CD14-positive monocyte (primary cell): ENCODE measurements at places on chromosomes 7 and 10. TPM values are rescaled to one million over a fixed set of nuclear protein-coding genes. Genes with fewer than 3 reads are reported as not detected.
A peak's percentile ranks its signal among the peaks of the same experiment; 100 is the strongest.

GRCh38 chr7:47389923-47390630, 191.8 kb downstream of the TNS3 start:
- H3K4me3 ChIP-seq, result no peak overlapping the region
- no peaks in the 10 kb centered on the region for H3K27me3 ChIP-seq
- H3K36me3 ChIP-seq, result peaks cover 91% of the 10 kb centered on the region
- H3K27ac ChIP-seq, result no peak overlapping the region

- H3K27me3 ChIP-seq, result peaks cover 2% of the 10 kb centered on the region
- H3K27ac ChIP-seq, result no peak overlapping the region
- peak; percentile 34 for DNase-seq
- H3K4me3 ChIP-seq, result no peak overlapping the region
Measured at GRCh38 chr10:97914837-97915211, 65.2 kb downstream of the GOLGA7B start.

- DNase-seq, result no peak
- no peaks in the 10 kb centered on the region for H3K36me3 ChIP-seq
- no peaks in the 10 kb centered on the region for H3K4me1 ChIP-seq
- no peaks in the 10 kb centered on the region for H3K27me3 ChIP-seq
- H3K4me3 ChIP-seq, result no peak overlapping the region
- no peak overlapping the region for H3K27ac ChIP-seq
Measured at GRCh38 chr7:20282959-20283358, 47.7 kb upstream of the ITGB8 start.

GRCh38 chr10:36114141-36114540, 472.0 kb upstream of the FZD8 start:
- no peak overlapping the region for H3K4me3 ChIP-seq
- no peak for DNase-seq
- H3K4me1 ChIP-seq, result no peaks in the 10 kb centered on the region
- no peaks in the 10 kb centered on the region for H3K27me3 ChIP-seq
- H3K27ac ChIP-seq, result no peak overlapping the region

DNA sequence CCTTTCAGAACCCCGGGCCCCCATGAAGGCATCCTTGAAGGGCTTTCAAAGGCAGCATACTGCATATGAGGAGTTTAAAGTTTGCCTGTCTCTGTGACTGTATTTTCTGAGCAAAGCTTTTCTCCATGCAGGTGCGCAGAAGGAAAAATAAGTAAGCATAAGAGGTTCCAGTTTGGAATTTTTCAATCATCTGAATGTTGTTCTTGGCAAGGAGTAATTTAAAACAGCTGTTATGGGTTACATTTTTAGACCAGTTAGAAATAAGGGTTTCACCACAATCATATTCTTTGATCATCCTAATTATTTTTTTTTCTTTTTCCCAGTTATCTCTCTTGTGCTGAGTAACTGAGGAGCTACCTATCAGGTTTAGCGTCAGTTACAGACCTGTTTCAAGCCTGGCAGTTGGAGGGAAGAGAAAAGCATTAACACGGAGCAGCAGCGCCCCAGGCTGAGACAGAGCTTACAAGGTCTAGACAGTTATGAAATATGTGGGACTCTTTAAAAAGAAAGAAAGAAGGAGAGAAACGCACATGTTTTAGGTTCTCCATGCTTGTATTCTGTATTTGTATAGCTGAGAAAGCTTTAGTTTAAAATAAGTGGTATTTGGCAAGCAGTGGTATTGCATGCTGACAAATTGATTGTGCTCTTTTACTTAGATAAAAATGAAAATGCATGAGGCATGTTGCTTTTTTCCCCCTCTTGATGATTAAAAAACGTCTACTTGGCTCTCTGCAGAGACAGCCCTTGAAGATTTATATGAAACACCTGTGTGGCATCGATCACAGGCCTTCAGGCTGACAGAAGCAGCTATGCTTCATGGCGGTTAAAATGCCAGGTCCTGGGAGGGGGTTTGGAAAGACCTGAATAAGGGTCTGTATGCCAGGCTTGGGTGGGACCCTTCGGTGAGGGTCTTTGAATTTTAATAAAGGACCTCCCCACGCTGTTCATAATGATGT, 157.6 kb downstream of the GRK5 start:
- no peaks in the 10 kb centered on the region for H3K27me3 ChIP-seq
- H3K4me1 ChIP-seq, result peaks cover 4% of the 10 kb centered on the region
- DNase-seq, result no peak
- no peaks in the 10 kb centered on the region for H3K36me3 ChIP-seq
- H3K4me3 ChIP-seq, result no peak overlapping the region

DNA sequence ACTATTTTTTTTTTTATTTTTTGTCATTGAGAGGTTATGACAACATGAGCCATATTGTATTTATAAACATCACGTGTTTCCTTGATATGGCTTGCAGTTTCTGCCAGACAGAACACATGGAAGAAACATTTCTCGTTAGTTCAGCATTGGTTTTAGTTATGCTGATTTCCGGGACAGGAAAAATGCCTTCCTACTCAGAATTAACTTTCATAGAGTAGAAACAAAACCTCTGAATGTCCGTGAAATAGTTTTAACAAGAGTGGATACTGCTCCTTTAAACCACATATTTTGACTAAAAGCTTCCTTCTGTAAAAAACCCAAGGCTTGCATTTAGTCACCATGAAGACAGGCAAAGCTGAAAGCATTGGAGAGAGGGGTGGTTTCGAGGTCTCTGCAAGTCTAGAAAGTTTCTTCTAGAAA, 240.4 kb downstream of the KIAA1217 start:
- H3K4me3 ChIP-seq, result no peak overlapping the region
- no peaks in the 10 kb centered on the region for H3K36me3 ChIP-seq

- H3K36me3 ChIP-seq, result no peaks in the 10 kb centered on the region
- no peak overlapping the region for H3K27ac ChIP-seq
- DNase-seq, result no peak
- no peaks in the 10 kb centered on the region for H3K27me3 ChIP-seq
- no peaks in the 10 kb centered on the region for H3K4me1 ChIP-seq
Measured at GRCh38 chr10:88805361-88805760, 2.8 kb downstream of the LIPM start.

DNA sequence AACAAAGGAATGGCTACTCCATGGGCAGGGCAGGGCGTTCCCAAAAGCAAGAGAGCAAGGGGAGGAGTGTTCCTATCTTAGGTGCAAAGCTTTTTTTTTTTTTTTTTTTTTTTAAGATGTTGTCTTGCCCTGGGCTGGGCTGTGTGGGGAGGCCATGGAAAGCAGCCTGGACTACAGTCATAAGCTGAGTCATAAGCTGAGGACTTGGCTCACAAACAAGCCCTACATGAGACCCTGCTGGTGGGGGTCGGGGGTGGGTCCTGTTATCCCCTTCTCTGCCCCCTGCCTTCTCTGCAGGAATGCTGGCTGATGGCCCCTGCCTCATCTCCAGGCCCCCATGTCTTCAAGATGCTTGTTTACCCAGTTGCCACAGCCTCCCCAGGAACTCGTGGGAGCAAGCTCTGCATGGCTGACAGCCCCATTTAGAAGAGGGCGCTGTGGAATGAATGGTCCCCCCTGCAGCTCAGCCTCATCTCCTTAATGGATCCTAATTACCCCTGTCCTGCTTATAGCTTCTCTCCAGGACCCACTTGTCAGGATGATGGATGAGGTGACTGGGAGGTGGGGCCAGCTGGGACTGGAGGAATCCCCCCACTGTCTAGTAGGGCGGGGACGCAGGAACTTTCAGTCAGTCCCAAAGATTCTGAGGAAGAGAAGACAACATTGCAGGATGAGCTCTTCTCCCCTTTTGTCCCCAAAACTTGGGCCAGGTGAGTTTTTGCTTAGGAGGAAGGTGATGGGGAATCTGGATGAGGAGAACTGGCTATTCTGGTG, 340.8 kb upstream of the PODXL start:
- H3K27ac ChIP-seq, result no peak overlapping the region
- H3K4me1 ChIP-seq, result no peaks in the 10 kb centered on the region
- DNase-seq, result no peak
- H3K36me3 ChIP-seq, result no peaks in the 10 kb centered on the region
- no peaks in the 10 kb centered on the region for H3K27me3 ChIP-seq

- no peak for DNase-seq
Measured at GRCh38 chr7:124459101-124460055, 306.2 kb downstream of the GPR37 start.

DNA sequence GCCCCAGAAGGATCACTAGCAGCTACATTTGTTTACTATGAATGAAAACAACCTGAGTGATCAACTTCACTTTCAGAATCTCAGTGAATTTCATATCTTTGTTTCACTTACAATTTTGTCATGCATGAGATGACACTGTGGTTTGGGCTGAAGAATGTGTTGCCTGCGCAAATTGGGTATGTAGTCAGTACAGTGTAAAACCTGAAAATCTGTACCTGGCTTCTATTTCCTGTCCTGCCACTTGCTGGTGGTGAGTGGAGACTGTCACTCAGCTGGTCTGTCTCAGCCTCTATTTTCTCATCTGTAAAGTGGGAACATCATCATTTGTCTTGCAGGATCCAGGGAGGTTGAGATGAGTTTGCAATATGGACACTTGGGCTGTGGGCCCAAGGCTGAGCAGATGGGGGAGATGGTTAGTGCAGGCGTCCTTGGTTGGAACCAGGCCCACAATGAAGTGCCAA, 118.0 kb downstream of the WDFY4 start:
- peaks cover 28% of the 10 kb centered on the region for H3K36me3 ChIP-seq
- H3K27ac ChIP-seq, result peak overlapping the region; percentile 20

GRCh38 chr7:155925682-155926081, 113.4 kb upstream of the SHH start:
- H3K4me1 ChIP-seq, result no peaks in the 10 kb centered on the region
- H3K27me3 ChIP-seq, result no peaks in the 10 kb centered on the region
- DNase-seq, result no peak
- no peaks in the 10 kb centered on the region for H3K36me3 ChIP-seq
- H3K27ac ChIP-seq, result no peak overlapping the region
- H3K4me3 ChIP-seq, result no peak overlapping the region

GRCh38 chr10:43313901-43314300, 47.0 kb upstream of the RASGEF1A start:
- no peak for DNase-seq
- H3K27ac ChIP-seq, result no peak overlapping the region
- H3K27me3 ChIP-seq, result no peaks in the 10 kb centered on the region
- H3K4me1 ChIP-seq, result no peaks in the 10 kb centered on the region

- H3K27me3 ChIP-seq, result no peaks in the 10 kb centered on the region
- no peaks in the 10 kb centered on the region for H3K4me1 ChIP-seq
- H3K4me3 ChIP-seq, result no peak overlapping the region
- H3K27ac ChIP-seq, result no peak overlapping the region
Measured at GRCh38 chr7:99296471-99296870, 23.8 kb downstream of the MYH16 start.

GRCh38 chr10:23174977-23175512, 17.1 kb upstream of the PTF1A start:
- H3K4me1 ChIP-seq, result no peaks in the 10 kb centered on the region
- H3K4me3 ChIP-seq, result no peak overlapping the region
- DNase-seq, result no peak
- H3K27ac ChIP-seq, result no peak overlapping the region
- H3K36me3 ChIP-seq, result no peaks in the 10 kb centered on the region

DNA sequence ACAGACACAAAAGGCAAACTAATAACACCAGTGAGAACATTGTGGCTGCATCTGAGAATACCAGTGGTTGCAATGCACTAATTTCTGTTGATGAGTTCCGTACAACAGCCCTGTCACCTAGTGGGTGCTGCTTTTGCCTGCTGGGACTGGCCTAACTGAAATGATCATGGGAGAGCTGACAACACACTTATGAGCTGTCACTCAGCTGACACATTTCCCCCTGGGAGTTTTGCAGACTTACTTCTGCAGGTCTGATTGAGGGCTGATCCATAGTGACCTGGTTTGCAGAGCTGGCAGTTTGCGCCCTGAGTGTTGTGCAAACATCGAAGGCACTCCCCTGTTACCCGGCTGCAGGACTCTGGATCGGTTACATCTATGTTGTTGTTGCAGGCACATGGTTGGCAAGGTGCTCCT, 60.6 kb upstream of the LAMB1 start:
- no peak overlapping the region for H3K27ac ChIP-seq
- no peak overlapping the region for H3K4me3 ChIP-seq
- H3K36me3 ChIP-seq, result no peaks in the 10 kb centered on the region
- no peak for DNase-seq
- no peaks in the 10 kb centered on the region for H3K27me3 ChIP-seq

DNA sequence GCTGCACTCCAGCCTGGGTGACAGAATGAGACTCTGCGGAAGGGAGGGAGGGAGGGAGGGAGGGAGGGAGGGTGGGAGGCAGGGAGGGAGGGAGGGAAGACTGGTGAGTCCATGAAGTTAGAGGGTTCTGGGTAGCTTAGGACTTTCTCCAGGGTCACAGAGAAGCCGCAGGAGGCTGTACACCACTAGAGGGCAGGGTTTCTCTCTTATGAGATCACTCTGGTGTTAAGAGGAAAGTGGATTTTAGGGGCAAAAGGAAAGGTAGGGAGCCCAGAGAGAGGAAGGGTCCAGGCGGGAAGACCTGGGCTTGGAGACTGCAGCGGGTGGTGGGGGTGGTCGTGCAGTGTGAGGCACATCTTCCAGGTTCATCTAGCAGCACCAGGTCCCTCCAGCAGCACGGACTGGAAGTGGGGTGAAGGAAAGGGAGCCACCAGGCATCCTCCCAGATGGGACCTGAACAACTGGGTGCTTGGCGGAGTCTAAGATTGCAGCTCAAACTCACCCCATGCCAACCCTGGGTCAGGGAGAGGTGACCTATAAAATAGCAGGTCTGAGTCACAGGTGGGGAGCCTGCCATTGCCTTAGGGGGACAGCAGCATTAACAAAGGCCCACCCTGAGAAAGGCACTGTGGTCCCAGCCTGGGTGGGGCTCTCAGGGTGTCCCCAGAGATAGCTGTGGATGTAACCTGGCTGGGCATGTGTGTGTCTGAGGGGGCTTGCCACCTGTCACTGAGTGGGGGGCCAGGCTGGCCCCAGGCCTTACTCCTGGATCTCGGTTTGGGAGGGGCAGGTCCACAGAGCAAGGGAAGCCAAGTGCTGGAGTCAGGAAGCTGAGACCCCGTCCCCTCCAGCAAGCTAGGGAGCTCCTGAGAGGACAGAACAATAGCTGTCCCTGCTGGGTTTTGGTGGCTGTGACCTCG, 48.5 kb upstream of the SLC29A3 start:
- H3K27me3 ChIP-seq, result no peaks in the 10 kb centered on the region
- H3K4me1 ChIP-seq, result peaks cover 18% of the 10 kb centered on the region
- no peak overlapping the region for H3K27ac ChIP-seq
- DNase-seq, result peak; percentile 37

DNA sequence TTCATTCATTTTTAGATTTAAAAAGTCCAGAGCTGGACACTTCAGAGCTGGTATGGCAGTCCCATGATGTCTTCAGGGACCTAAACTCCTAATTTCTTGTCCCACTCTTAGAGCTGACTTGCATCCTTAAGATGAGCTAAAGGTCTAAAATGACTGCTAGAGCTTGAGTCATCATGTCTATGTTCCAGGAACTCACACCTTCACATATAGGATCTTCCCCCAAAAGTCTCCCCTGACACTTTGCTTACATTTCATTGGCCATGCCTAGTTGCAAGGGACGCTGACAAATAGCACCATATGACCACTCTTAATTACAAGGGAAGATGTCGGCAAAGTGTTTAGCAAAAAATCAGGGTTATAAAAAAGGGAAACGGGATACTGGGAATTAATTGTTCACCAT, 10.4 kb upstream of the AOAH start:
- no peaks in the 10 kb centered on the region for H3K36me3 ChIP-seq
- DNase-seq, result no peak
- no peak overlapping the region for H3K27ac ChIP-seq
- H3K4me3 ChIP-seq, result no peak overlapping the region
- H3K4me1 ChIP-seq, result peaks cover 78% of the 10 kb centered on the region

Gene OR6B1
- polyA plus RNA-seq, result not detected

Gene FGL2
- polyA plus RNA-seq, result 97.1 and 238 TPM in 2 replicates

Gene NKX1-2
- polyA plus RNA-seq, result not detected in 2 replicates

Gene NT5C3A
- 37.7 TPM for polyA plus RNA-seq

Gene PLXNA4
- not detected in 2 replicates for polyA plus RNA-seq

Gene EVX1
- polyA plus RNA-seq, result not detected in 2 replicates

Gene SPAG6
- 0.13 TPM in 1 of 2 replicates, not detected in the other for polyA plus RNA-seq

Gene TEX47
- not detected for polyA plus RNA-seq

Gene TMEM178B
- polyA plus RNA-seq, result not detected

Gene CARD11
- polyA plus RNA-seq, result not detected

Gene GIMAP8
- polyA plus RNA-seq, result 12.0 TPM
